ENCODE measurements at places on chromosomes 13 and 19.

- no peak for DNase-seq
These were observed 38.4 kb upstream of the VSTM2B start for GRCh38 chr19:29487432-29487831.

- DNase-seq = no peak
These were observed 115.5 kb downstream of the GGACT start for GRCh38 chr13:100473087-100473486.

- no peak for DNase-seq
These were observed 5.7 kb upstream of the ZMYM2 start for GRCh38 chr13:19952850-19953249.

DNA sequence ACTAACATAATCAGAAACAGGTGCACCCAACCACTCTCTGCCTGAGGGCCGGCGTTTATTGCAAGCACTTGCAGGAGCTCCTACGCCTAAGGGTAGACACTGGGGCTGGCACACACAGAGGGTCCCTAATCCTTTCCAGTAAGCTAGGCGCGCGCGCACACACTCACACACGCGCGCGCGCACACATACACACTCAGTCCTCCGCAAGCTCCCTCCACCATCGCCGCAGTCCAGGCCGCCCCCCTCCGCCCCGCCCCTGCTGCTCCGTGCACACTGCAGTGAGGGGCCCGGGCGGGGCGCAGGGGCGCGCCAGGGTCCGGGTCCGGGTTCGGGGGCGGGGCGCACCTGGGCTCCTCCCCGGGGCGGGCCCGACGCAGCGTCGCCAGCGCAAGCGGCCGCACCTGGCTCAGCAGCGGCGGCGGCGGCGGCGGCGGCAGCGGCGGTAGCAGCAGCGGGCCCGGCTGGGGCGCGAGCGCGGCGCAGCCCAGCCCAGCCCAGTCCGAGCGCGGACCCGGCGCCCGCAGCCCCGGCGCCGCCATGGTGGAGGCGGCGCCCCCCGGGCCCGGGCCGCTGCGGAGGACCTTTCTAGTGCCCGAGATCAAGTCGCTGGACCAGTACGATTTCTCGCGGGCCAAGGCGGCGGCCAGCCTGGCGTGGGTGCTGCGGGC, at the start of gene CAMSAP3:
Gene CAMSAP3, plus strand, starts transcription at position 398 of the 668 bp plus-strand sequence. Its CDS starts 140 bp downstream, at position 538.
- DNase-seq = peak; percentile 19

DNA sequence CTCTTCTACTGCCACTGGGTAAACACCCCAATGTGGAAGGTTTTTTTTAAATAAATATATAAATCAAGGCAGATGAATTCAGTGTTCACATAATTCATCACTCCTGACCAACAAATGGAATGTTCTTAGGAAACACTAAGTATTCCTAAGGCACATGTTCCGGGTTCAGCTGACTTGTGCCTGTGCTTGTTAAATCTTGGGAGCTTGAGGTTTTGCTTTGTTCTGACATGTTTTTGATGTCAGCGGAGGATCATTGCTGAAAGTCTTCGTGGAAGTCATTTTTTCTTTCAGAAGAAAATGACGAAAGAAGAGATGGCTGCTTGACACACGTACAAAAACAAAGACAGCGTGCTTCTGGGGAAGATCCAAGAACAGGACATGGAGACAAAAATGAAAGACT, 185.8 kb downstream of the MZT1 start:
- DNase-seq = no peak

DNA sequence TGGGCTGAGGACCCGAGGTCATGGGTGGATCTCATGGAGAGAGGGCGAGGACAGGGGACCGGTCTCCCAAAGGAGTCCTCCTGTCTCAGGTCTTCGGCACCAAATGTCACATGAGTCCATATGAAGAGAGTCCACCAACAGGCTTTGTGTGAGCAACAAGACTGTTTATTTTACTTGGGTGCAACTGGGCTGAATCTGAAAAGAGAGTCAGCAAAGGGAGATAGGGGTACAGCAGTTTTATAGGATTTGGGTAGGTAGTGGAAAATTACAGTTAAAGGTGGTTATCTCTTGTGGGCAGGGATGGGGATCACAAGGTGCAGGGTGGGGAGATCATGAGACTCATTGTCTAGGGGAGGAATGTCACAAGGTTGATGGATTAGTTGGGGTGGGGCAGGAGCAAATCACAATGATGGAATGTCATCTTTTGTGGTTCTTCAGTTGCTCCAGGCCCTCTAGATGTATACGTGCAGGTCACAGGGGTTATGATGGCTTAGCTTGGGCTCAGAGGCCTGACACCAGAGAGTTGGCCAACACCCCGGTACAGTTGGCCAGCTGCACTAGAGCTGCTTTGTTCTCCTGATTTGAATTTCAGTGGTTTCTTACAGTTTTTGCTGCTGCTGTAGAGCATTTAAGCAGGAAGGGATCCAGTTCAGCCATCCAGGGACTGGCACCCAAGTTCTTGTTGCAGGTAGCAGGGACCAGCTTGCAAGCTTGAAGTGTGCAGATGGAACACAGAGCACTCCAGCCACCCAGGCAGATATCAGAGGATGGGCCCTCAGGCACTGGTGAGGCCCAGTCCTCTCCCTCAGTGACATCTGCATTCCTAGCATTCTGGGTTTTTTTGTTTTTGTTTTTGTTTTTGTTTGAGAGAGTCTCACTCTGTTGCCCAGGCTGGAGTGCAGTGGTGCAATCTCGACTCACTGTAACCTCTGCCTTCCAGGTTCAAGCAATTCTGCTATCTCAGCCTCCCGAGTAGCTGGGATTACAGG, 26.4 kb upstream of the IGFL1 start:
- DNase-seq = no peak

- DNase-seq = no peak
These were observed 617.2 kb downstream of the DCT start for GRCh38 chr13:93862259-93862658.

GRCh38 chr19:28727480-28728159, 485.3 kb downstream of the UQCRFS1 start:
- DNase-seq = no peak

GRCh38 chr13:89057274-89057673, 1386.1 kb downstream of the SLITRK5 start:
- DNase-seq = no peak

GRCh38 chr13:78286748-78287147, 316.6 kb downstream of the POU4F1 start:
- DNase-seq = no peak

DNA sequence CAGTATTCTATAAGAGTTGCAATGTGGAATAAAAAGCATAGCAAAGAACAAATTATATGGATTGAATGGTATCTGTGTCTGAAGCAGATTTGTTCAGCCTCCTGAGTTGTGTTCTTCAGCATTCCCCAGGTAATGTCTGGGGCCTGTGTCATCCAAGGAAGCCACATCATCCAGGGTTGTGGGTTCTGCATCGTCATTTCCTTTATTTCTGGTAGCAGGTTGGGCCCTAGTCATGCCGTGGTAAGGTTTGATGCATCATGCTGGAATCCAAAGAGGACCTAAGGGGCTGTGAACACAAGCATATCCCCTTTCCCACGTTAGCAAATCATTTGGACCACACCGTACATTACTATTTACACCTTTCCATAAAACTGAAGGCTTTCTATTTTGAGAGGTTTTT, 131.0 kb upstream of the ZNF91 start:
- no peak for DNase-seq

- no peak for DNase-seq
These were observed 1430.1 kb upstream of the SPRY2 start for GRCh38 chr13:81770868-81771505.

DNA sequence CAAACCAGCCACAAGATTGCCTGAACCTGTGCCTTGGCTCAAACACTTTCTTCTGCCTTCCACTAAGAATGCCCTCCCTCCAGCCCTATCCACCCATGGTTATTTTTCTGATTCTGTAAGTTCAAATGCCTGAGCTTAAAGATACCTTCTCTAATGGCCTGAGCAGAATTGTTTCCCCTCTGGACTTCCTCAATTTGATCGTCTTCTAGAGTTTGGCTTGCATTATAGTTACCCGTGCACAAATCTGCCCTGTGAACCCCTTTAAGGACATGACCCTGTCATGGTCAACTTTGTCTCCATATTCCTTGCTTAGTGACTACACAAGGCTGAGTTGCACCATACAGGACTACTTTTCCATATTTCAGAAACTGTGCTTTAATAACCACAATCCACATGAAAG, 481.0 kb downstream of the FOXO1 start:
- DNase-seq = no peak

DNA sequence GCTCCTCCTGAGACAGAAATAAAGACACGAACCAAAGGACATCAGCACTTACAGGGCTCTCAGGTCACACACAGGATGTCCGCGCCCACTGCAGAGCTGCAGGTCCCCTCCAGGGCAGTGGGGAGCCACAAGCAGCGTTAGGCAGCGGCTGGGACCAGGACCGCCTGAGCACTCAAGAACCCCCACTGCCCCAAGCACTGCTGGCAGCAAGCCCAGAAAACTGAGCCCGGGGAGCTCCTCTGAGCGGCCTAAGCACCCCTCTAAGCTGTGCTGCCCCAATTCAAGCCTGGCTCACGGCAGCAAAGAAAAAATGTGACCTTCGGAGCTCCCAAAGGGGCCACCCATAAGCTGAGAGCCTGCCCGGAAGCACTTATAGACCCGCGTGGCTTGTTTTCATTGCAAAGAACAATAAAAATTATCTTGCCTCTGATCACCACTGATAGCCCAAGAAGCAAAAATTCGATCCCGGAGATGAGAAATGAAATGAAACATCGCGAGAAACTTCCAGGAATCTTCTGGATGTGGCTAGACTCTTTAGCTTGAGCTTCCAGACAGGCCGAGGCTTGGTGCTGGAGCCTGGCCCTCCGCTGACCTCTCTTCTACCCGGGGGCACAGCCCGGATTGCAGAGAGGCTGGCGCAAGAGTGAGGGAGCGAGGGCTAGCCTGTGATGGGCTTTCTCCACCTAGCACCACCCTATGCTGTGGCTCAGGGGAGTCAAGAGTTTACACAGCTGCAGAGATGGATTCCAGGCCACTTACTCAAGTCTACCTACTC, 6.3 kb downstream of the DPP9 start:
- no peak for DNase-seq

- no peak for DNase-seq
These were observed at the start of gene TMC4 for GRCh38 chr19:54172471-54173358. Gene TMC4, minus strand, starts transcription at chr19:54173160. Its CDS starts 43 bp downstream, at chr19:54173117.

DNA sequence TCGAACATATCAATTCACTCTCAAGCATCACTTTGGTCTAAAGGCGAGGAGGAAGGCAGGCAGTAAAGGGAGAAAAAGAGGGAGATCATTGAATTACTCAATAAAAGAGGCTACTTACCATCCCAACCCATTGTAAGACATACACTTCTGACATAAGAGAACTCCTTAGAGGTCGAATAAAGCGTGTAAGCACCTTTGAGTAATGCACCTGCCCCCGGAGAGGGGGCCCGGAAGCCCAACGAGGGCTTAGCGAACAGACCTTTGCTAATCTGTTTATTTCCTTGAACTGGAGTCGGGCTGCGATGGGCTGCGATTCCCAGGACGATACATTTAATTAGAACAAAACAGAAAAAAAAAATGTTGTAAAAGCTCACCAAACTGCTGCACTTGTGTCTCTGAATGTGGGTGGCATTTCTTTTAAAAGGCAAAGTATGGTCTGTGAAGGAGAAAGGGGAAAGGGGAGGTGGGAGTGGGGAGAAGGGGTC, 3.0 kb downstream of the ZC3H4 start:
- DNase-seq = no peak

- DNase-seq = no peak
These were observed 1.4 kb upstream of the NTF4 start for GRCh38 chr19:49065905-49066512.

DNA sequence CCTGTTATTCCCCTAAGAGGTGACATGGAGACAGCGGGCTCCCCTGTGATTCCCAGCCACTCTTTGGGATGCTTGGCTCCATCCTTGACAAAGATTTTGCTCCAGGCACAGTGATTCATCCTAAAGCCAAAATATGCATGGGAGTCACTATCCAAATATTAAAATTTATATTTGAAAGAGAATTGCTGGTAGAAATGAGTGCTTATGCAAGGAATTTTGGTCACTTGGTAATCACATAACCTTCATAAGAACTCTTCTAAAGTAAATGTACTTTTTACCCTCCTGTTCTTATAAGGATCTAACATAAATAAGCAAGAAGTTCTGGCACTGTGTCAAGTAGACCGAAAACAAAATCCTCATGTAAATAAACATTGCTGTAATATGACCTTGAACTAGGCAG, 385.8 kb downstream of the ITGBL1 start:
- DNase-seq = no peak

- no peak for DNase-seq
These were observed 740 bp downstream of the ZNF555 start for GRCh38 chr19:2841855-2842574.

DNA sequence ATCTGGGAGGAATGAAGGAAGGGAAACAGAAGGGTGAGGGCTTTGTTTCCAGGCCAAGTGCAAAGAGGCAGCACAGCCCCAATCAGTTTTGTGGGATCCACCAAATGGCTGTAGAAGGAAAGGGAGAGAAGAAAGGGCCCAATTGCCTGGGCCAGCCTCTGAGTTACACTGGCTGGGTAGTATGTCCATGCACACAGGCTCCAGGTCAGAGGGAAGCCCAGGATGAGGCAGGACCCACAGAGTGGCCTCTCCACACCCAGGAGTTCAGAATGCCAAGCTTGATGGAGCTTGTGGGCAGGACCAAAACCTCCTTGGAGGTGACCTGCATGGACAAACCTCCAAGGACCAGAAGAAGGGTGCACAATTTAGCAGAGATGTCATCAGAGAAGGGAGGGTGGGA, 178.2 kb upstream of the TSHZ3 start:
- DNase-seq = no peak

- no peak for DNase-seq
These were observed 861.1 kb downstream of the GPC5 start for GRCh38 chr13:92259523-92259922.

DNA sequence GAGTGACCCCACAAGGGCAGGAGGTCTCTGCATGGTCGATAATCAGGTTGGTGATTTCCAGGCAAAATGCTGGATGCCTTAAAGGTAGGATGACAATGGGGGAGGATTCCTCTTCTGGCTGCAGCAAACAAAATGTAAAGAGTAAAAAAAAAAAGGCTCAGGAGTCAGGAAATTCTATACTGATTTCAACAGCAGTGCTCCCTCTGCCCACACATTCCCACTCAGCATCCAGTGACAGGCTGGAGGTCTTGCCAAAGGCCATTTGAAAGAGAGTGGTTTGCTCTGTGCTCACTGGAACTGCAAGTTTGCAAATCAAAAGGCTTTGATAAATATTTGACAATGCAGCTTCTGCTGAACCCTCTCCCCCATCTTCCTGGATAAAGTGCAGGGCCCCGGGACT, 135.4 kb downstream of the TNFRSF19 start:
- no peak for DNase-seq

DNA sequence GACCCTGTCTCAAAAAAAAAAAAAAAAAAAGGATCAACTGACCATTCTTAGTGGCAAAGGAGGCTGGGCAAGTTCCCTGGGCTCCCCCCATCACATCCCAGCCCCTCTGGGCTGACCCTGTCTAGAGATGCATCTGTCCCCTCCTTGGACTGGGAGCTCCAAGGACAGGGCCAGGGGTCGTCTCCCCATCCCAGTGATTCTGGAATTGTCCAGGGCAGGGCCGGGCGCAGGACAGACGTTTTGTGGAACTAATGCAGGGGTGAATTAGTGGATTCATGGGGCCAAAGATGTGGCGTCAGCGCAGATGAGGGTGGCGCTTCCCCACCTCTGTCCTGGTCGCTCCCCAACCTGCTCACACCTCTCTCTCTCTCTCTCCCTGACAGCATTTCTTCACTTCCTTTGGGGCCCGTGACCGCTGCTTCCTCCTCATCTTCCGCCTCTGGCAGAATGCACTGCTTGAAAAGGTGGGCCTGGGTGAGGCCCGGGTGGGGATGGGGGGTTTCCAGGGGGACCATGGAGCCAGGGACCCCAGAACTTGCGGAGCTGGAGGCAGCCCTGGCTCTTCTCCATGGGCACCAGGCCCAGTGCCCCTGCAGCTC, 11.1 kb downstream of the GRAMD1A start:
- DNase-seq = no peak
